Nucleus accumbens (tissue), 56 donors: ENCODE measurements at places on chromosomes 12 and 14.

DNA sequence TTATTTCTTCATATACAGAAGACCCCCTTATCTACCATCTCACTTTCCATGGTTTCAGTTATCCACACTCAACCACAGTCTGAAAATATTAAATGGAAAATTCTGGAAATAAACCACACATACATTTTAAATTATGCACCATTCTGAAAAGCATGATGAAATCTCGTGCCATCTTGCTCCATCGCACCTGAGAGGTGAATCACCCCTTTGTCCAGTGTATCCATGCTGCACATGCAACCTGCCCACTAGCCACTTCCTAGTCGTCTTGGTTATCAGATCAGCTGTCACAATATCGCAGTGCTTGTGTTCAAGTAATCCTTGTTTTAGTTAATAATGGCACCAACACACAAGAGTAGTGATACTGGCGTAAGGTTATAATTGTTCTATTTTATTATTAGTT is 145.7 kb downstream of the C12orf42 start:
- DNase-seq = no peak

DNA sequence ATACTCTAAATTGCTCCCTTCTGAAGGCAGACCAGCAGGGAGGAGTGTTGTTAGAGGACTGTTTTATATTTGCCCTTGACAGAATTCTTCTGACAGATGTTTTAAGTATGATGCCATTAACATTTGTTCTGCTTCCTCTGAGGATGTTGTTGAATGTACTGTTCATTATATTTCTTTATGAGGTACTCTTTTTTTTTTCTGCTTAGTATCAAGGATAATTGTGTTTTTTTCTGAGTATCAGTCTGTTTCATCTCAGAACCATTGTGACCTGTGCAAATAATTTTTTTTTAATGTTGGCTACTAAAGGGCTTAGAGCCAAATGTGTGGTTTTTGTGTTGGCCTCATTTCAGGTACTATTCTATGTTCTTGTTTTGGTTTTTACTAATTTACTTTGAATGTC is 10.6 kb downstream of the METAP2 start:
- DNase-seq = no peak

GRCh38 chr14:52327374-52328226 is 13.5 kb downstream of the PTGER2 start:
- DNase-seq = no peak

- DNase-seq = no peak
Observed at GRCh38 chr12:67477681-67478265, 170.8 kb upstream of the DYRK2 start.

DNA sequence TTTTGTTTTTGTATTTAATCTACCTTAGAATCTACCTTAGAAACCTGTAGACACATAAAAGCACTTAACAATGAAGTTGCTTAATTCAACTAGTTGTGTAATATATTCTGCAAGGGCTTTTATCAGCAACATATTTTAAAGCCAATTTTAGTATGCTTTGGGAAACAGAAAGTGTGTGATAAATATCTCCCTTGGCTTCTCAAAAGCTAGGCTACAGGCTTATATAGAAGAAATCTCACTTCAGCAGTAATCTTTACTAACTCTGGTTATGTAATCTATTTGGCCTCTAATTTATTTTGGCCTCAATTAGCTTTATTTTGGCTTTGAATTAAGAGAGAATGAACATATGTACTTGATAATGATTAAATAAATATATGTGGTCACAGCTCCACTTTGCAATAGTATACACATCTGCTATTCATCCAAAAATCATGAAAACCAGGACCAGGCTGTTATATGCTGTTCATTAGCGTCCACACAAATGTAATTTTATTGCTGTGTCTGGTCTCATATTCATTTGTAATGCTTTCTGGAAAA is 37.2 kb downstream of the LRP6 start:
- DNase-seq = no peak

DNA sequence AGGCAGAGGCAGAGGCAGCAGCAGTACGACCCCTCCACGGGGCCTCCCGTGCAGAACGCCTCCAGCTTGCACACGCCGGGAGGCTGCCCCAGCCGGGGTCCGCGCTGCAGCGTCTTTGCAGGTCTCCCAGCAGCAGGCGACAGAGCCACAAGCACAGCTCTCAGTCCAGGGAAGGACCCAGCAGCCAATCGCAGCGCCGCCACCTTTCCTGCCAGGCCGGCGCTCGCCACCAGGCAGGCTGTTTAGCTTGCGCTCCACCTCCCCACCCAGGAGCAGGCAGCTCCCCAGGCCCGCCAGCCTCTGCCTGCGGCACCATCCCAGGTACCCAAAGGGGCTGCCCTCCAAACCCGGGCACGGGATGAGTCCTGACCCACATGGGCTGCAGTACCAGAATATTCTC is 25.2 kb downstream of the DDX51 start:
- DNase-seq = no peak

DNA sequence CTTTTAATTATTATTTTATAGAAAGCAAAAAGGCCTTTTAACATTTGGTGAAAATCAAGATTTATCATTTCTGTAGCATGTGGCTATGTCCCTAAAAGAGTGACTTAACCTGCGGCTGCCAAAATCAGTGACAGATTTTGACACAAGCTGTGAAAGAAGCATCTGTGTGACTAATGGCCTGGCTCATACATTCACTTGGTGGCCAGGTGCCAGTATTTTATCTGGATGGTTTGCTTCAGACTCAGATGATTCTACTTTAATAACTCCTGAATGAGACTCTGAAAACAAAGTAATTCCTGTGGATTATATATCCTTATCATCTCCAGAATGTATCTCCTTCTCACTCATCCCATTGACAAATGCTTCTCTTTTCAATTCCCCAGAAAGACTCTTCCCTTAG is 103.0 kb downstream of the FSCB start:
- DNase-seq = no peak

GRCh38 chr12:112716099-112717093 is 75.2 kb upstream of the RPH3A start:
- no peak for DNase-seq

- no peak for DNase-seq
Observed at GRCh38 chr14:77599889-77600288, 16.5 kb downstream of the SPTLC2 start.
